Bone marrow (tissue), 2 donors: ENCODE measurements at places on chromosomes 2 and 18.

DNA sequence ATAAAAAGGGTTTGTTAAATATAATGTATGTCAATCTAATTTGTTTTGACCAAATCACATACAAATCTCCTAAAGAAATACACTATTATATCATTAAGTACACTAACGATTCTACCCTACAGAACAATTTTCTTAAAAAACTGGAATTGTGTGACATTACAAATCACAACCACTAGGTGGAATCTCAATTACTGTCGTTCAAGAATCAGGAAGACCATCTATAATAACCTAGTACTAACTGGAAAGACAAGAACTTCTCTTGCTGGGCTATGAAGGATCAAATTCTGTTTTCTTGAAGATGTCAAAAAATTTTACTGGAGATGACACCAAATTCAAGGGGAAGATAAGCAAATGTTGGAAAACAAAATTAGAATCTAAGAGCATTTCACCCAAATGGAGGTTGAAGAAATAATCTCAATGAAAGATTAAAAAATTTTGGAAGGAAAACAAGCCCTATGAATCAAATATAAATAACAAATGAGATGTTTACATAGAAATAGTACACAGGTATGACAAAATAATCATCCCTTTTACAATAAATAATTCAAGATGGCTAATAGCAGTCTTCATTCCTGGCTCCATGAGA lies 110.9 kb downstream of the STK39 start:
- peak; percentile 43 for DNase-seq

DNA sequence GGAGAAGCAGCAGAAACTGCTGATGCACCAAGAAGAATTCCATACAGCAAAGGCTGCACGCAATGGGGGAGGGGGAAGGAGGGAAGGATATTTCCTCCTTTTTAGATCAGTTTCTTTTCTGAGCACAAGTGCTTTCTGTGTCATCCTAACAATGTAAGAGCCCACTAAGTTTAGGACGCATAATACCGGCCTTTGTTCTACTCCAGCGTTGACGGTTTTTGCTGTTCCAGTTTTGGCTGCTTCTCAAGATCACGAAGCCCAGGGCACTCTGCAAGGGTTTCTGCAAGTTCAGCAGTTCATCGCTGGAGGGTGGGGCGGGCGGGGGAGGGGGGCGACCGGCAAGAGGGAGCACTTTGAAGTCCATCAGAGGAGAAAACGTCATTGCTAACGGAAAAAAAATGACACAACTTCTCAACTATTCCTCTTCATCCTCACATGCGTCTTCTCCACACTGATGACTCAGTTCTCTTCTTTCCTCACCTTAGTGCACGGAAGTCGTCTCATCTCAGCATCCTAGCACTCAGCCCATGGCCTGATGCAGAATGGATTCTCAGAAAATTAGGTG lies 8.7 kb downstream of the FAM178B start:
- DNase-seq = no peak

GRCh38 chr2:45707006-45707405 lies 55.5 kb downstream of the PRKCE start:
- DNase-seq = no peak

- DNase-seq = no peak
Measured at GRCh38 chr2:239371726-239372686, 28.8 kb downstream of the HDAC4 start.

- no peak for DNase-seq
Measured at GRCh38 chr2:223488814-223489213, 113.3 kb downstream of the SCG2 start.

- no peak for DNase-seq
Measured at GRCh38 chr2:181306785-181307184, 150.4 kb upstream of the ITGA4 start.

DNA sequence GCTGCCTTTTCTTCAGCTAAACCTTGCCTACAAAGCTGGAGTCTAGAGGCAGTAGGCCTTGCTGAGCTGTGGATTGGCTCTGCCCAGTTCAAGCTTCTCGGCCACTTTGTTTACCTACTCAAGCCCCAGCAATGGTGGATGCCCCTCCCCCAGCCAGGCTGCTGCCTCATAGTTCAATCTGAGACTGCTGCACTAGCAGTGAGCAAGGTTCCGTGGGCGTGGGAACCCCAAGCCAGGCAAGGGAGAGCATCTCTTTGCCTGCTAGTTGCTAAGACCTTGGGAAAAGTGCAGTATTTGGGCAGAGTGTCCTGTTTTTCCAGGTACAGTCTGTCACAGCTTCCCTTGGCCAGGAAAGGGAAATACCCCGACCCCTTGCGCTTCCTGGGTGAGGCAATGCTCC lies 68.9 kb downstream of the VAPA start:
- DNase-seq = no peak

DNA sequence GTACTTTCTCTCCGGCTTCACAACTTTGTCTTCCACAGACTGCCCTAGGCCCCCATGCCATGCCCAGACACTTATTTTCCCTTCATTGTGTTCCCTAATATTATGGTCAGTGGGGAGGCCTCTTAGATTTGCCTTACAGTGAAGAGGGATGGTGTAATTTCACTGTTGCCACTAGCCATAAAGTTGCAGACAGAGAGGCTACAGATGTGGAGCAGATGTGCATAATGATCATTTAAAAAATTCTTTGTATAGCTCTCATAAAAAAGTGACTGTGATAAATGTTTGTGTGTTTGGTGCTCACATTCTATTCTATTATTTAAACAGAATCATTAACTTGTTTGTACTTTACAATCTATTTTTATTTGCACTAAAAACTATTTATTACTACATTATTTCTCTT lies 67.5 kb upstream of the FN1 start:
- no peak for DNase-seq

DNA sequence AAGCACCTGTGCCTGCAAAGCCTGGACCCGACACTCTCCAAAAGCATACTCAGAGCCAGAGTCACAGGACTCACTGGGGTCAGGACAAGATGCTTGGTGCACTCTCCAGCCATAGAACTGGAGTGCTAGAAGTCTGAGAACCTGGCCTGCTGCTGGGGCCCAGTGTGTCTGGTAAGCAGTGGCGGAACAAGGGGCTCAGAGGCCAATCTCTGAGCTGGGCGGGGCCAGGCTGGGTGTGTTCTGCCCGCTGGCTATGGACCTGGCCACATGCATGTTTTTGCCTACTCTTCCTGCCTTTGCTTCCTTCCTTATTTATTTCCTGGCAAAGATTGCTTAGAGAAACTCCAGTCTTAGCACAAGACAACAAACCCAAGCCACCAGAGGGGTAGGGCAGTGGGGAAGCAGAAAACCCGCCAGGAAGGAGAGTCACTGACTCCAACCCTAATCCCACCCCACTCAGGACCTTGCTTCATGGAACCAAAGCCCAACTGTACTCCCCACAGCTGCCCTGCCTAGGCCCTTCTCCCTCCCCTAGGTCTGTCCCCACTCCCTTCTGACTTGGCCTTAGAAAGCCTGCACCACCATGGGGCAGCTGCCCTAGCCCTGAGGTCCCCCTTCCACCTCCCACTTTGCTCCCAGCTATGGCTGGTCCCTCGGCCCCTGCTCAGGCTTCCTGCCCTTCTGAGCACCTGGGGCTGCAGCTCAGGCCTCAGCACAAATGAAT lies 315.5 kb downstream of the CELF4 start:
- no peak for DNase-seq

- DNase-seq = no peak
Measured at GRCh38 chr2:53476834-53477233, 290.8 kb upstream of the CHAC2 start.

DNA sequence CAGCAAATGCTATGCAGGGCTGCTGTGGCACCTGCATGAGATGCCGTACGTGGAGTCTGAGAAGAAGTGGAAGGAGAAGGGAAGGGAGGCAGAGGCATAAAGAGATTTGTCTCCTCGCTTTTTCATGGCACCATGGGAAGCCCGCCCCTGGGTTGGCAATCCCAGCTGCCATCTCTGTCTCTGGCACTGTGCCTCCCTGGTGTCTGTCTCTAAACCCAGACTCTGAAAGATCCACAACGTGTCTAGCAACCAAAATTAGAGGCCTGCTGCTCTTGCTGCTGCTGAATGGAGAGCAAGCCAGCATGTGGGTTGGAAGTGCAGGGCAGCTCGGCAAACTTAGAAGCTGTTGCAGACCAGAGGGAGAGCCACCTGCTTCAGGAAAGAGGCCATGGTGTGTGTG lies 53.1 kb downstream of the INO80C start:
- DNase-seq = no peak

DNA sequence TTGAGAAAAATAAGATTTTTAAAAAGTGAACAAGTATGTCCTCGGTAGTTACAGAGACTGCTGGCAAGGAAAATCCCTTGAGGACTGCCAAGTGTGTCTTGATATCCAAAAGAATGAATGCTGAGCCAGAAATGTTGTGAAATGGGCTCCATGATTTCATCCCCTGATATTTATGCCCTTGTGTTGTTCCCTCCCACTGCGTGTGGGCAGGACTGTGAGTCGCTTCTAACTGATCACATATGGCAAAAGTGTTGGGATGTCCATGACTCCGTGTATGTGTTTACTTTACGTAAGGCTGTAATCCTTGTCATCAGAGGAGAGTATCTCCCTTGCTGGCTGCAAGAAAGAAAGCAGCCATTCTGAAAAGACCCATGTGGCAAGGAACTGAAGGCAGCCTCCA lies 285.1 kb downstream of the SS18 start:
- no peak for DNase-seq

DNA sequence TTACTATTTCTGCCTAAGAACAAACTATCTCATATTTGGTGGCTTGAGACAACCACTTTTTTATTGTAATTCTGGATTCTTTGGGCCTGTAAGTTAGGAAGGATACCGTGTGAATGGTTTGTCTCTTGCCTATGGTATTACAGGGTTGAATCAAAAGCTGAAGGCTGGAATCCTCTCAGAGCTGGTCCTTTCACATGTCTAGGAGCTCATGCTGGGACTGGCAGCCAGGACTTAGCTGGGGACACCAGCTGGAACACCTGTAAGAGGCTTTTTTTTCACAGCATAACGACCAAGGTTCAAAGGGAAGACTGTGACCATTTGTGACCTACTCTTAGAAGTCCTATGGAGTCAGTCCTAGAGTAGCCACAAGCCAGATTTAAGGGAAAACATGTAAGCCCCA lies 226.3 kb downstream of the ZNF804A start:
- no peak for DNase-seq

DNA sequence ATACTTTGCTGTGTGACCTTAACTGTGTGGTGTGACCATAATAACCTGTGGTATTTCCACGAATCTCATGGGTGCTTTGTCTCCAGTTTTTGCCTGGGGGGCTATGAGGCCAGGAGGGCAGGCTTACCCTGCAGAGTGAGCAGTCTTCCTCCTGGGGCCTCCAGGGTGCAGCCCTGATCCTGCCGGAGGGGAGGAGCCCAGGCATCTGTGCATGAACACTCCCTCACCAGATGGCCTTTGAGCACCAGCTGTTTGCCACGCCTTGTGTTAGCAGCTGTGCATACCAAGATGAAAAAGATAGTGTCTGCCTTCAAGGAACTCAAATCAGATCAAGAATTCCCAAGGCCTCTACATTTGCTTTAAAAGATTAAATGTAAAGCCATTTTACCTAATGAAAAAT lies 75.0 kb upstream of the RBM44 start:
- no peak for DNase-seq

- no peak for DNase-seq
Measured at GRCh38 chr2:61011678-61012077, 5.8 kb upstream of the PEX13 start.

- no peak for DNase-seq
Measured at GRCh38 chr2:198314559-198315153, 510.3 kb downstream of the PLCL1 start.

DNA sequence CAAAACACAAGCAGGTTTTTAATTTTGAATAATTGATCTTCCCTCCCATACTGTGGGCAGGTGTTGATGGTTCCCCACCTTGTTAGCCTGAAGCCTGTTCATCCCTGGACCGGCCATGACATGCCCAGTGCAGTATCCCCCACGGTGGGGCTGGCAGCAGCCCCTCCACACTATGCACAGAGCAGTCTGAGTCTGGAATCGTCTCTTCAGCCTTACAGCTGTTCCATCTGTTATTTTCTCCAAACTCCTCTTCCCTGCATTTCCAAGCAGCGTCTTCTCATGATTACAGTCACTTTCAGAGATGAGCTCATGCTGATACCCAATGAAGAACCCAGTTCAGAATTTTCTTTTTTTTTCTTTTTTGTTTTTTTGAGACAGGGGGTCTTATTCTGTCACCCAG lies 68.2 kb downstream of the ADI1 start:
- DNase-seq = no peak

DNA sequence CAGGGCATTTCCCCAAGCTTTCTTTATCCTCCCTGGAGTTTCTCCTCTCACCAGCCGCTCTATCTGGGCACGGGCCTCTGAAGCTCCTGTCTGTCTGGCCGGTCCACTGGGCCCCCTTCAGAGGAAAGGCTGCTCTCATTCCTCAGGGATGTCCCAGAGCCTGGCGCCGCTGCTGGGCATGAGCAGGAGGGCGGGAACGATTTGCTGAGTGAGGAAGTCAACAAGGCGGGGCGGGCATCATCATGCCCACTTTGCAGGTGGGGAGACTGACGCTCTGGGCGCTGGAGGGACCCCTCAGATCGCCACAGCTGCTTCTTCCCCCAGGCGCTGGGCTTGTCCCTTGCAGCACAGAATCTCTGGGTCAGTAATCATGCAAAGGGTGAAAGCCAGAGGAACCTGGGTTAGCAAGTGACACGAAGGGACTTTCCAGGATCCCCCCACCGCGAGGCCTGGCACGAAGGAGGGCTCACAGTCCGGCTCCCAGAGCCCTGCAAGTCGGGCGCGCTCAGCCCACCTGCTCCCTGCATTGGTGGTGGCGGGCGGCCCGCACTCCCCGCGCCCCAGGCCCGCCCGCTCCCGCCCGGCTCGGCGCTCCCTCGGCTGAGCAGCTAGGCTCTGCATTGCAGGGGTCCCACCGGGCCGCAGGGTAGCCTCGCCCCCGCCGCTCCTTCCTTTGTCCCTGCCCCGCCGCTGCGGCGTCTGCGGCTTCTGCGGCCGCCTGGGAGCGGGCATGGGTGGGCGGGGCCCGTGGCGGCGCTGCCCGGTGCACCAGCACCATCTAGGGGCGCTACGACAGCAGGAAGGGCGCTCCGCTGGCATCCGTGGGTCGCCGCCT lies 157.8 kb downstream of the CYRIA start:
- DNase-seq = no peak

DNA sequence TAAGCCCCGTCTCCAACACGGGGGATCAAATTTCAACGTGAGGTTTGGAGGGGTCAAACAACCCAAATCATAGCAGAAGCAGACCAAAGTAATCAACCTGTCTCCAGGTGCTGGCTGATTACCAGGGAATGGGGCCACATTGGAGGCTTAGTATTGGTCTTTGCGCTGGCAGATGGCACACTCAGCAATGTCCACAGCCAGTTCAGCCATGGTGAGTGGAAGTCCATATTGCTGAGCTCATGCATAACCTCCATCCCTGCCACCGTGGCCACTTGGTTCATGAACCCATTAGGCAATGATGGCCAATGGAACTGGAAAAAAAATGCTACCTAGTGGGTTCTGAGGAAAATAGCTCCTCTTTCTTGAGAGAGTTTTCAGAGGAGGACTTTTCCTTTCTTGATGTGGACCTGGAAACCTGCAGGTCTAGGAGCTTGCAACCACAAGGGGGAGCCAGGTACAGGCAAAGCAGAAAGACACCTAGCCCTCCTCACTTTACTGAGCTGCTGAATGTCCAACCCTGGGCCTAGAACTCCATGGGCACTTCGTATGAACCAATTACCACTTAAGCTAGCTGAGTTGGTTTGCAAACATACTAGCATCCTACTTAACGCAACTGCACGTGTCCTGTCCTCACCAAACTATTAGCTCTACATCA lies 128.0 kb upstream of the GYPC start:
- DNase-seq = peak; percentile 36

- no peak for DNase-seq
Measured at GRCh38 chr2:136295168-136295567, 177.2 kb upstream of the CXCR4 start.

GRCh38 chr2:62525549-62526269 lies 19.7 kb upstream of the TMEM17 start:
- no peak for DNase-seq

- no peak for DNase-seq
Measured at GRCh38 chr18:37064187-37064586, 235.3 kb downstream of the KIAA1328 start.
